Activated T-helper 9 cell treated with anti-CD3 and anti-CD28 coated beads, Interleukin-2, amount 50 U/mL, for 16 hours (primary cell): ENCODE measurements at places on chromosomes 12 and 14.

- DNase-seq = no peak
Measured at GRCh38 chr14:35944847-35945246, 118.7 kb downstream of the BRMS1L start.

GRCh38 chr12:71790331-71790730 is 35.7 kb downstream of the RAB21 start:
- DNase-seq = no peak

DNA sequence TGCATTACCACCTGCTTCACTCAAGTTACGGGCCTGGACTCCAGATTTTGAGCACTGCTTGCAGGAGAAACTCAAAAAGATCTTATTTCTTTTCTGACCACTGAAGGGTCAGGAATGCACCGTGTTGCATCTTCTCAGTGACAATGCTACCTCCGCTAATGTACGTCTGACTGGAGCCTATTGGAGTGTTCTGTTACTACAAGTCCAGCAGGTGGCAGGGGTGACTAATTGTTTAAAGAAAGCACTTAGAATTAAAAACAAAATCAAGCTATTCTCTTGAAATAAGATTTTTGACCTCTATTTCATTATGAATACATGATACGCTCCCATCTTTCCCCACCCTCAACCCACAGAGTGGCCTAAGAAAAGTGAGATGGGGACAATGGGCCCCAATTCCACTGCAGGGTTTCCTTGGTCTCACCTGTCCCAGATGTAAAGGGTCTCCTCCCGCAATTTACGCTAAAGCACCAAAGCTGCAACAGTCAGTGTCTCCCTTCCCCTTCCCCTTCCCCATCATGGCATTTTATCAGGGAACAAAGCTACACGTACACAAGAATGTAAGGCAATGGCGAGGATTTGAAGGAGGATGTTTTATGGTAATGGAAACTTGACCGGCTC is 2.2 kb downstream of the TBPL2 start:
- no peak for DNase-seq

DNA sequence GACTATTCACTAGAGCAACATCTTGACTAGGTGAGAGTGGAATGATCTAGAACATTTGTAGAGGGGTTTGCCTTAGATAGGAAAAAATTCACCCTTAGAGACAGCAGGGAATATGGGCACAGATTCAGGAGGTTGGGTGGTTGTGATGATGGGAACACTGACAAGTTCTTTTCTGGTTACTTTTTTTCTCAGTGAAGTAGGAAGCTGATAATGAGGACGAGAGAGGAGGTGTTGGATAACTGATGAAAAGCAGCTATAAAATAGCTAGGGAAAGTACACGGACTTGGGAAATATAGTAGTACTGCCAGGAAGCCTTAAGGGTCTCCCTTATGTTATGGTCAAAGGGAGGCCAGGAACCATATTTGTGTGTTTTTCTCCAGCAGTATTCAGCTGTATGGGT is 250.5 kb downstream of the SSPN start:
- DNase-seq = no peak

GRCh38 chr12:46660276-46660675 is 165.5 kb downstream of the SLC38A4 start:
- no peak for DNase-seq

DNA sequence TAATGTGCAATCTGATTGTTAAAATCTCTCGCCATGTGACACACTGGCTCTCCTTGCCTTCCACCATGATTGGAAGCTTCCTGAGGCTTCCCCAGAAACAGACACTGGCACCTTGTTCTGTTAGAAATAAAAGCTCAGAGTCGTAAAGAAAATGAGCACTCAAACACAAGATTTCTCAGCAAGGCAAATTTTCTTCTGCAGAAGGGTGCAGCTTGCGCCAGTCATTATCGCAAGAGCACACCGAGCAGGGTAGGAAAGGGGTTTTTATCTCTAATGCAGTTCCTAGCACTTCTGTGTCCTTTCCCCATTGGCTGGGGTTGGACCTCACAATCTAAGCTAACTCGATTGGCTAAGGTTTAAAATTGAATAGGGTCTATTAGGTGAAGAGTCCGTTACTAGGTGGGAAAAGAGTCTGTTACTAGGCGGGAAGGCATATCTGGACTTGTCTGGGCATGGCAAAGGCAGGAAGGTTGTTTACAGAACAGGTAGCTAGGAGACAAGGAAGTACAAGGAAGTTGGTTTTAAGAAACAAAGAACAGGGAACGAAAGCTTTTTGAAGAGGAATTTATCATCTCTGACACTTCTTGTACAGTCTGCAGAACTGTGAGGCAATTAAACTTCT is 62.6 kb upstream of the BICD1 start:
- no peak for DNase-seq

DNA sequence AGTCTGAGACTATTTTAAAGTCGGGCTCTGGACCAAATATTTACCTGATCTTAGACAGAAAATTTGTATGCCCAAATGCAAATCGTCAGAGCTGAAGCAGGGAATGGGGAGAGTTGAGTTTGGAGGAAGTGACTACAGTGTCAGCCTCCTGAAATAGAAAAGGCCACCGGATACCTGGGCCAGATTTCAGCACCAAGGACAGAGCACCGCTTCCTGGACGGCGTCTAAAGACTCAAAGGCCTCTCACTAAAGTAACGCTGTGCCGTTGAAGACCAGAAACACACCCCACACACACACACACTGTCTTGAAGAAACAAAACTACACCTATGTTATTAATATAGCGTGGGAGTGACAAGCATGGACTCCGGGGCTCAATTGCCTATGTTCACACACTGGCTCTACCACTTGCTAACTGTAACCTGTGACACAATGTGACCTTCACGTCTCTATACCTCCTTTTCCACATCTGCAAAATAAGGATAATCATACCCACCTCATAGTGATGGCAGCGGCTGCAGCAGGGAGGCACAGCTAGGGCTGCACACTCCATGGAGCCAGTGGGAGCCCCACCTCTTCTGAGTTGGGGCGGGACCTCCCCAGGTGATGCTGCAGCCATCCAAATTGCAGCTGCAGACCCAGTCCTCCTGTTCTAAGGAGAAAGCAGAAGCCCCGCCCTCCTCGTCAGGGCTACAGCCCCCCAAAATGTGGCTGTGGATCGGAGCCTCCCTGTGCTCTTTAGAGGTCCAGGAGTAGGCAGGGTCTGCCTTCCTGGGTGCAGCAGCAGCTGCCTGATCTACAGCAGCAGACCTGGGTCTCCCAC is 35.6 kb downstream of the KRT76 start:
- DNase-seq = peak; percentile 5

DNA sequence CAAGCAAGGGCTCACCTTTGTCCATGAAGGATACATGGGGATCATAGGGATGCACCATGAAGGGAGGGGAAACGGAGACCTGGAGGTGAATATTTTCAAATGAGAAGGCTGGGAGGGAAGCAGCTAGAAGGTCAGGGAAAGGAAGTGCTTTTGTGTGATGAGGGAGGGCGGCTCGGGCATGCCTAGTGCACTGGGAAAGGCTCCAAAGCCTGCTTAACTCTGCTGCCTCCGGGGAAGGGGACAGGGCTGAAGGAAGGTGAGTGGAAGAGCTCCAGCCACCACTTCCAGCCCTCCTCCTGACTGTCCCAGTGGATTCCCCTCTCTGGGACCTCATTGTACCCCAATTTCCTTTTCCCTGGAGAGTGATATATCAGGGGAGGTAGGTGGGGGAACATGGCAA is 149.4 kb upstream of the PRMT8 start:
- DNase-seq = no peak

GRCh38 chr12:12230275-12230674 is 36.6 kb downstream of the LRP6 start:
- DNase-seq = no peak

DNA sequence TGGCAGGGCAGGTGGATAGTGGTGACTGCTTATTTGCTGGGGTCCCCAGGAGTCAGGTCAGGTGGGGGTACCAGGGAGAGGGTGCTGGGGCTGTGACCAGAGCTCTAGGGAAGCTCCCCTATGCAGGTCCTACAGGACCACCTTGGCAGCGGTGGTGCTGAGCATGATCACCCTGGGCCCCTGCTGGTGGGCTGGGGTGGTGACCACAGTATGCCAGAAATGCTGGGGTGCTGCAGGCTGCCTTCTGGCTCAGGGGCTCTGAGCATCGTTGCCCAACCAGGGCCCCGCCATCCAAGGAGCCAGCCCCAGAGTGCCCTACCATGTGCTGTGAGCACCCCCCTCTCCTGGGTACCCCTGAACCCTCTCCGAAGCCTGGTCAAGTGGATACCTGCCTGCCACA is 17.5 kb upstream of the NUDT14 start:
- no peak for DNase-seq

DNA sequence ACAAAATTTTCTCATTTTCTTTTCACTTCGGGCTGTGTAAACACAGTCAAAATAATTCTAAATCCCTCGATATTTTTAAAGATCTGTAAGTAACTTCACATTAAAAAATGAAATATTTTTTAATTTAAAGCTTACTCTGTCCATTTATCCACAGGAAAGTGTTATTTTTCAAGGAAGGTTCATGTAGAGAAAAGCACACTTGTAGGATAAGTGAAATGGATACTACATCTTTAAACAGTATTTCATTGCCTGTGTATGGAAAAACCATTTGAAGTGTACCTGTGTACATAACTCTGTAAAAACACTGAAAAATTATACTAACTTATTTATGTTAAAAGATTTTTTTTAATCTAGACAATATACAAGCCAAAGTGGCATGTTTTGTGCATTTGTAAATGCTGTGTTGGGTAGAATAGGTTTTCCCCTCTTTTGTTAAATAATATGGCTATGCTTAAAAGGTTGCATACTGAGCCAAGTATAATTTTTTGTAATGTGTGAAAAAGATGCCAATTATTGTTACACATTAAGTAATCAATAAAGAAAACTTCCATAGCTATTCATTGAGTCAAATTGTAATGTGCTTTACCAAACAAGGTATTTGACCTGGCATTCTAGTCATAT is 4.8 kb downstream of the CDKN1B start:
- no peak for DNase-seq

DNA sequence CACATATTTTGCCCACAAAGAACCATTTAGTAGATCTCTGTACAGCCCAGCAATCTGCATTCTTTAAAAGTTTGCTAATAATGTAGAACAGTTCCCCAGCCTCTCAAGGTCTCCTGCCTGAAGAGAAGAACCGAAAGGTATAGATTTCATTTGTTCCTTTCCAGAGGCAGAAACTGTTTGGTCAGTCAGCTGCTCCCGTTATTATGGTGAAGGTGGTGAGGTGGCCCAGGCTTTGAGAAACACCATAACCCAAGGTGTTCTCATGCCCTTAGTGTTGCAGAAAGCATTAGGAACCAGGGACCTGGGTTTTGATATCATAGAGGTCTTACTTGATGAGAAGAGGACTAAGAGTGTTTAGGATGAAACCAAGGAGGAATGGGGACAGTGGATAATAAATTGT is 65.3 kb downstream of the SUSD6 start:
- no peak for DNase-seq

DNA sequence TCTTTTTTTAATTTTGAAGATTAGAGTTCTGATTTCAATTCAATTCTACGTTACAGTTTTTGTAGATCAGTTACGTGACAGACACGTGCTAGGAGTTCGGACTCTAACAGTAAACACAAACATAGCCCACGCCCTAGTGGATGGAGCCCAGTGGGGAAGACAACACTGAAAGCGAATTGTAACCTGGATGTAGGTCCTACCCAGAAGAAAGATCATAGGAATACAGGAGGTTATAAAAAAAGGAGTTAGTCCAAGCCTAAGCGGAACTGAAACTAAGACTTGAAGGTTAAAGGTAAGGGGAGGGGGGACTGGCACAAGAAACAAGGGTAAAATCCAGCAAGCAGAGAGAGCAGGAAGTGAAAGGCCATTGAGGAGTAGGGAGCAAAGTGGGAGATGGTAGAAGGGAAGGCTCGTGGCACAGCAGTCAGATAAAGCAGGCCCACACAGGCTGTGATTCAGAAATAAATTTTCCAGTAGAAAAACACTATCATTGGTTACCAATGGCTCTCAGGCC is 15.7 kb upstream of the CRY1 start:
- no peak for DNase-seq

DNA sequence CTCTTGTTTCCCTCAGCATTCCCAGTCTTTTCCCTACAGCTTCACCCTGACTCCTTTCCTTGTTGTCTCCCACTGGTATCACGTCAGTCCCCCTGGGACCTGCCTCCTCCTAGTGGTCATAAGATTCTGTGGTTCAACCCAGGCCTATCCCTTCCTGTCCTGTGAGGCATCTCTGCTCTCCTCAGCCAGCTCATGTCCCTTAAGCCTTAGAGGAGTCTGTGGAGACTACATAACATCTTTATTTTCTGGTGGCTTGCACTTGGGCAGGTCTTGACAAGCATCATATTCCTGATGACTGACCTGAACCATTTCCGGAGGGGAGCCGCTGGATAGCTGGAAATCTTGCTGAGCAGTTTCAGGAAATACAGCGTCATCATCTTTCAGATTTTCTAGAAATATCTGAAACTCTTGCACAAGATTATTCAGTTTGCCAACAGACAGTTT is 688 bp downstream of the C12orf71 start:
- no peak for DNase-seq

- DNase-seq = no peak
Measured at GRCh38 chr12:593396-594270, 69.6 kb downstream of the NINJ2 start.

GRCh38 chr14:93234798-93235197 is 27.7 kb downstream of the UBR7 start:
- DNase-seq = no peak

DNA sequence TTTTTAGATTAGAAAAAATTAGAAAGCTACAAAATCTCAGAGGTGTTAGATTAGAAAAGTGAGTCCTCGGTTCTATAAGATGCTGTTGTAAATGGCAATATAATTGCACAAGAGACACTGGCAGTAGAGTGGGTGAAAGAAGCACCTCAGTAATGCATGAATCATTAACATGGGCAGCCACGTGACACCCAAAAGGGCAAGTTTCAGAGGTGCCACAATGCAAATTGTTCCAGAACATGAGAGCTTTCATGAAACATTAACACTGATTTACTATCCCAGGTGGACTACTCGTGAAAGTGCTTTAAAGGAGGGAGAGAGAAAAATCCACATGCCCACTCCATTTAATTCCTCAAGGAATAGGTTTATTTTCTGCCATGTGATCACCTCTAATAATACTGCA is 108.4 kb downstream of the PTPRR start:
- no peak for DNase-seq

- DNase-seq = no peak
Measured at GRCh38 chr12:124727264-124727800, 136.3 kb downstream of the SCARB1 start.

DNA sequence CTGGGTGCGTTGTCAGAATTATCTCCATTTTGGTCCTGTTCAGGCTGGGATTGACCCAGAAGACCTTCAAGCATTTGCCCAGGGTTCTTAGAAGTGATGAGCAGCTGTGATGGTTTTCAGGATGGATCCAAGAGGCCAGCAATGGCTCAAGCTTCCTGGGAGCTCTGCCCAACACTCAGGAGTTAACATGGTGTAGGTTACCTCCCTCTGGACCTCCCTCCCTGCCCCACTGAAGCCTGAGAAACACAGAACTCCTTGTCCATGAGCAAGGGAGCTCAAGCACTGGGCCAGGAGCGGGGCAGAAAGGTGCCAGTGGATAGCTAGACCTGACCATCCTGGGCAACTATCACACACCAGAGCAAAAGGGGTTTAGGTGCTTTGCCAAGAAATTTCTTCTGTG is 148.4 kb upstream of the FKBP4 start:
- no peak for DNase-seq
